SHP77 treated with DMSO at 0.1 percent for 48 hours (cell line): ENCODE measurements at places on chromosomes 16 and 17.

GRCh38 chr17:31838636-31839225, 20.3 kb downstream of the COPRS start:
- DNase-seq, result no peak

- no peak for DNase-seq
These were observed 2.9 kb downstream of the RNASEK start for GRCh38 chr17:7014995-7015958.

DNA sequence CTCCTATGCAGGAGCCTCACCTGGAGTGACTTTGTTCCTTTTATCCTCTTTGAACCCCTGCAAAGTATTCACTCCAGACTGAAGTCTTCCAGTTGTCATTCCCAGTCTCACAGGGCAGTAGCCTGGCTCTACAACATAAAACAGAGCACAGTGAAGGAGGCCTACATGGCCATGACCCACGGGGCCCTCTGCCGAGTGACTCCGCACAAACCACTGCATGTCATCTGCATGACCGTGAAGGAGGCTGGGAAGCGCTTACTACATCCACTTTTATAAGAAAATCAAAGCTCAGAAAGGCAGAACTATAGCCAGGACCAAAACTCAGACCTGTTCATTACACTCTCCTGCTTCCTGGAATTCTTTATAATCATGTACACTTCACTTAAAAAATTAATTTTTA, 42.5 kb downstream of the BRD7 start:
- no peak for DNase-seq

- DNase-seq, result no peak
These were observed 200.3 kb downstream of the SEC14L1 start for GRCh38 chr17:77341069-77341541.

DNA sequence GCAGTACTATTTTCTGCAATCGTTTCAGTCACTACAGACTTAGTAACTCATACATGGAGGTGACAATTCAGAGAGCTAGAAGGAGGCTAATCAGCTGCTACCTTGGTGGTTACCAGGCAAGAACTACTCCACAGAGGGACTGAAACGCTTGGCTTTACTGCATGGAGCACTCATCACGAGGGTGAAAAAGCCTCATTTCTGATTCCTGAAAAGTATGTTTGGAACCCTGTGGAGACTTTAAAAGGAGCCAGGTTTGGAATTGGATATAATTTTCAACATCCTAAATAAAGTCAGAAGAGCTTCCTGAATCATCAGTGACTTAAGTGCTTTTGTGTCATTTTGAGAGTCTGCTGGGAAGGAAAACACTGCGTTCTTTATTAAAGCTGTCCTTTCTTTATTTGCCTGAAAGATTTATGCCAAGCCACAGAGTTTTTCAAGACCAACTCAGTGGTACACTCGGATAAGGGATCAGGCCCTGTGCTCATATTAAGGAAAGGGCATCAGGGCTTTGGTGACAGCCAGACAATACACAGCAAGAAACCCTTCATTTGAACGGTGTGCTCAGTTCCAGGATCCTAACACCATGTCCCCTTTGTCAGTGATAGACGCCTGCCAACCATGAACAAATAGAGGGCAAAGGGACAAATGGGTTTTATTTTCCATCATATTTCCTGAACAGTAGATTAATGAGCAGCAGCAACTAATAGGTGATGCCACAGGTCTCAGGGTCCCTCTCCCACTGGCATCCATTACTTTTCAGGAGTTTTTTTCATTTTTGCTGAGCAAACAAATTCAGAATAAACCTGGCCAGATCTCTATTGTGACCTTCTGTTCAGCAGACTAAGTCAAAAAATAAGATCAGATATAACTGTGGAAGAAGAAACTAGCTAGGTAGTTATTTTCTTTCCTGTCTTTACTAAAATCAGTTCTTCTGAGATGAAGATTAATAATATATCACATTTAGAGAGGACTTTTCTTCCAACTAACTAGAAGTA, 80.5 kb upstream of the CLEC18B start:
- no peak for DNase-seq

DNA sequence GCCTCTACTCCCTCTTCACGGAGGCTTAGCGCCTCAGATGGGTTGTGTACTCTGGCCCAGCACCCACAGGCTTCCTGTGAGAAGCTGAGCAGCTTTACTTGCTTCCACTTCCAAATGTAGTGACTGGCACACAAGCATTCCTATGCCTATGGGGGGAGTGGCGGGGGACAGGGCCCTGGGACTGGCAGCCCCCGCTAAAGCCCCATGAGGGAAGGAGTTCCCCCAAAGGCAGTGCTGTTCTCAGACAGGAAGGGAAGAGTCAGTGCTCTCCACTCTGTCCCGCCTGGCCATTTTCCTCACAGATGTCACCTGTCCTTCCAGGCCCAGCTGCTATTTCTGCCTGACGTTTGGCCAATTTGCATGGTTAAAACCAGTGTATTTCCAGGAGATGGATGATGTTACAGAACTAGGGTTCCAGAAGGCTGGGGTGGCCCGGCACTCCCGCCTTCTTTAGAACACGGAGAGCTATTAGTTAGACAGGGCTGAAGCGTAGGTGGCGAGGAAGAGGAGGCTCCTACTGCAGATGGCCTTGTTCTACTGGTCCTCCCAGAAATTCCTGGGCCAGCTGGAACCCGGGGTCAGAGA, 83.9 kb upstream of the FBXO47 start:
- no peak for DNase-seq

GRCh38 chr16:25257470-25257955, at the start of gene ZKSCAN2:
ZKSCAN2 (minus strand) TSS chr16:25257845; CDS start chr16:25257127, 718 bp downstream.
- DNase-seq, result peak; percentile 84

- no peak for DNase-seq
These were observed 14.9 kb upstream of the RBFOX3 start for GRCh38 chr17:79625706-79626105.

GRCh38 chr16:23521965-23522364, 11.7 kb upstream of the GGA2 start:
- no peak for DNase-seq

DNA sequence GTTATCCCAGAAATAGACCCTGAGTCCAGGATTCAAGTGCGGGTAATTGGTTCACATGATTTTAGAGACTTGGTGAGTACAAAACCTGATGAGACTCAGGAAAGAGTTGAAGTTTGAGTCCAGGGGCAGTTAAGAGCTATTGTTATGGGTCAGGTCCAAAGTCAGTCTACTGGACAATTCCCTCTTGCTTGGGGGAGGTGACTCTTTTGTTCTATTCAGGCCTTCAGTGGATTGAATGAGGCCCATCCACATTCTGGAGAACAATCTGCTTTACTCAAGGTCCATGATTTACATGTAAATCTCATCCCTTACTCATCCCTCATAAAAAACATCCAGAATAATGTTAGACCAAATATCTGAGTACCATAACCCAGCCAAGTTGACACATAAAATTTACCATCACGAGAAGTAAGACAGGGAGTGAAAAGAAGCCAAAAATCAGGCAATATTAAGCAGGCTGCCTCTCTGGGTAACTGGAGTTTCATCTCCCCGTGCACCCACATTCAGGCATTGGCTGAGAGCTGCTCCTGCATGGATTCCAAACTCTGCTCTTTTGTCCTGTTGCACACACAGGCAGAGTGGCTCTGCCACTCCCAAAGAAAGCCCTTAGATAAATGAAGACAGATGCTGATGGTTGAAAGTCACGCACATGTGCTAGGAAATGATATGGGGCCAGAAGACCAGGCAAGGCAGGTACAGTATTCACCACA, 156.0 kb upstream of the SALL1 start:
- no peak for DNase-seq

GRCh38 chr16:12149971-12150370, 173.4 kb downstream of the SNX29 start:
- no peak for DNase-seq

DNA sequence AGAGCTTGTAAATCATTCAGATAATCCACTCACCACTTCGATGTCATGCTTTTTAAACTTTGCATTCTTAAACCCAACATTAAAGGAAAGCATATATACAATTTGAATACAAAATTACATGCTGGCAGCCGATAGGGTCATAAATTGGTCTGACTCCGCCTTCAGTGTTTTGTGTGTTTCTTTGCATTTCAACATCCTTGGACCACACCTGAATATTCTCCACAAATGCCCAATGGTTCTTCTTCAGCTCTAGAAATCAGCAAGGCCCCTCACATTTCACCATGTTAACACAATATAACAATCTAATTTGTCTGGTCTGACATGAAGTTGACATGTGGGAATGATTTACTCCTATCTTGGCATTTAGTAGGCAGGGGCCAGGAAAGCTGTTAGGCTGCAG, 17.1 kb downstream of the SETD6 start:
- no peak for DNase-seq

- DNase-seq, result no peak
These were observed 11.5 kb downstream of the UBE2G1 start for GRCh38 chr17:4354862-4355514.

- no peak for DNase-seq
These were observed 100.1 kb downstream of the RAB11FIP4 start for GRCh38 chr17:31491376-31492131.

DNA sequence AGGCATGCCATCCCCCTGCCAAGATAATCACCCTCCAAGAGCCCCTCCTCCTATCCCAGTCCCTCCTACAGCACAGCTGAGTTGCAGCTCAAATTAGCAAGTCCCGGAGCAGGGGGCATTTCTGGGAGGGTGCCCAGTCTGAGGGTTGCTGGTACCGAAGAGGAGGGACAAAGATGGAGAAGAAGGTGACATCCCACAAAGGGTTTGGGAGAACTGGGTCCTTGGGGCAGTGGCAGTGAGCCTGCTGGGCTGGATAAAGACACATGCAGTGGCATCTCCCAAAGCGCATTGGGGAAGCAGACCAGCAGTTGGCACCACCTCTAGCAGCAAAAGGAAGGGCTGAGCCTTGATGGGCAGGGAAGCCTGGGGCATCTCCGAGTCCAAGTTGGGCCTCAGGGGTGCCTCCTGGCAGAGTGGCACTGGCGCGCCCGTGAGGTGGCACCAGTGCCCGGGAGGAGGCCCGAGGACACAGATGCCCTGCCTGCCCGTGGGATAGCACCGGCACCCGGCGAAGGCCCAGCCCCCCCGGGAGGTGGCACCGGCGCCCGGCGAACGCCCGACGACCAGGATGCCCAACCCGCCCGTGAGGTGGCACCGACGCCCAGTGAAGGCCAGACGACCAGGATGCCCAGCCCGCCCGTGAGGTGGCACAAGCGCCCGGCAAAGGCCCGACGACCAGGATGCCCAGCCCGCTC, 622 bp downstream of the TOM1L2 start:
- no peak for DNase-seq

DNA sequence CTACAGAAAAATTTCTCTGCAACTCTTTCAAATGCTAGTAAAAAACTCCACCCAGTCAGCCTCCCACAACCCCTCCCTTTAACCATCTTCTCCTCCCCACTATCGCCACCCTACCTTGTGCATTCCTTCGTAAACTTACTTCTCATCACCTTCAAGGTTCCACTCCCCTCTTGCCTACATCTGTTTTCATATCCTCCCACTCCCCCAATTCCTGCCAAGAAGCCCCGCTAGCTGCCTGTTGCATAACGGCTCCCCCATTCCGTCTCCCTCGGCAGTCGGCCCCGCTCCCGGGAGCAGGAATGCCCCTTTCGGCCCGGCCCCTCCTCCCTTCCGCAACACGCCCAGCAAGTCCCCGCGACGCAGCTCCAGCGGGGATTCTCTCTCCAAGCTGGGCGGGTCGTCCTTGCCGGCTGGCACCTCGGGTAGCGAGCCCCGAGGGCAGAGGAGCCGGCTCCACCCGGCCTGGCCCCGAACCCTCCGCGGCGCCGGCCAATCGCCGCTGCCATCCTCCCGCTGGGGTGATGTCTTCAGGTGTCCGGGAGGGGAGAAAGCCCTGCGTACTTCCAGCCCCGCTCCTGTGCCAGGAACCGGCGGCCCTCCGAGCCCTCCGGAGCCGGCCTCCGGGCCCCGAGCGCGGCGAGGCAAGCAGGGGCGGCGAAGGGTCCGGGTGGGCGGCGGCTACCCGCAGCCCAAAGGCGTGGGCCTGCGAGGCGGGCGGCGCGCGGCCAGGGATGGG, 1.5 kb downstream of the PHLPP2 start:
- peak; percentile 39 for DNase-seq

DNA sequence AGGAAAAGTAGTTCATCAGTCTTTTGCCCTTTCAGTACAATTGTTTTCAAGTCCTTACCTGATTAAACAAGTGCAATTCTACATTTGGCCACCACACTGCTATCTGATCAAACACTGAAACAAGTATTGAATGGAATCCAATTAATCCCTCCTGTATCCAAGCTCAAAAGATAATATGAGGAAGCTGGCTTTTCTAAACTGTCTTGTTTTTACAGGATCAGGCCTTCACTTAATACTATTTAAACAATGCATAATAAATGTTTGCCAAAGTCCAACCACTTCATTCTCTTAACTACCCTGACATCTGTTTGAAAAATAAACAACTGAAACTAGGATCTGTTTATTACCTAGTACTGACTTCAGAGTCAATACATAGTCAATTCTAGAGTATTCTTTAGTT, 131.6 kb downstream of the MRTFB start:
- DNase-seq, result peak; percentile 79

DNA sequence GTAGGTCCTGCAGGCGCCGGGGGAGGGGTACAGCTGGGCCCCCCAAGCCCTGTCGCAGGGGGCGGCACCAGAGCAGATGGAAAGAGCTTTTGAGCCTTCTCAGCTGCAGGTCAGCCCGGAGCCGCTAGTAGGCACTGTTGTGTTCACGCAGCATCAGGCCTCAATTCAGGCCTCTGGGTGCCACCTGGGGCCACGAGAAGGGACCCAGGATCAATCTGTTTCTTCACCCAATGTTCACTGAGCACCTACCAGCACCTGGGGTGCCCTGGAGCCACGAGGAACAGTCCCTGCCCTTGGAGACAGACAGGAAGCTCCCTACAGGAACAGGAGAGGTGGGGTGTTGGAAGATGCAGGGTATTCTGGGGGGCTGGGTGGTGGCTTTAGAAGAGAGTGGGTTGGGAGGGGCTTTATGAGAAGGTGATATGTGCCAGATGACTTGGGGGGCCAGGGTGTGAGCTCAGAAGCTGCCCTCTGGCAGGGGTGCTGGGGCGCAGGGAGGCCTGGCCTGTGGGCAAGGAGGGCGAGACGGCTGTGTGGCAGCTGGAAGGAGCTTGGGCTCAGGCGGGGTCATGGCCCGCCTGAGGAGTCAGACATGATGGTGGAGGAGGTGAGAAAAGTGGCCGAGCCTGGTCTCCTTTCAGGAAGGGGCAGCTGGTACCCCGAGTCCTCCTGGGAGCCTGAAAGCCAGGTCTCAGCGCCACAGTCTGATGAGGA, 121.9 kb upstream of the GSE1 start:
- DNase-seq, result no peak

- peak; percentile 79 for DNase-seq
These were observed 73.4 kb upstream of the TNRC6C start for GRCh38 chr17:77884967-77885641.

- DNase-seq, result no peak
These were observed 65.0 kb downstream of the CRISPLD2 start for GRCh38 chr16:84884596-84885341.

GRCh38 chr17:58364270-58364942, 12.4 kb upstream of the SUPT4H1 start:
- no peak for DNase-seq

- no peak for DNase-seq
These were observed 8.2 kb upstream of the FOXN1 start for GRCh38 chr17:28497931-28498330.

DNA sequence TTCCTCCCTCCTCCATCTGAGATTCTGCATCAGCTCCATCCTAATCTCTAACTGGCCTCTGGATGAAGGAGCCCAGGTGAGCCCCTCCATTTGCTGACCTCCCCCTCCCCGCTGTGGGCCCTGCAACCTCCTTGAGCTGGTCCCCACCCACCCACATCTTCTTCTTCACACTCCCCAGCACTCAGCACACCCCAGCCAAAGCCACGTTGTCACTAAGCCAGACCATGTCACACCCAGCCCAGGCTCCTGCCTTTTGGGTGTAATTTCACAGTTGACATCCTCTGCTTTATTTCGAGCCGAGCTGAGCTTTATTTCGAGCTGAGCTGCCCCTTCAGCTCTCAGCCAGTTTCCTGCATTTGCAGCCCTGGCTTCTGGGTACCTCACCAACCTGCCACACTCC, 282.7 kb upstream of the TNRC6C start:
- no peak for DNase-seq
